Activated B cell treated with CpG ODN at 0.5 μM for 24 hours (primary cell): ENCODE measurements at places on chromosomes 2 and 18. TPM values are rescaled to one million over a fixed set of nuclear protein-coding genes. Genes with fewer than 3 reads are reported as not detected.
A peak's percentile ranks its signal among the peaks of the same experiment; 100 is the strongest.

- H3K4me1 ChIP-seq, result no peaks in the 10 kb centered on the region
- no peaks in the 10 kb centered on the region for H3K36me3 ChIP-seq
- H3K4me3 ChIP-seq, result no peak overlapping the region
- no peak overlapping the region for H3K27ac ChIP-seq
- peaks cover 5% of the 10 kb centered on the region for H3K27me3 ChIP-seq
Measured at GRCh38 chr2:71555798-71556454, 102.6 kb downstream of the DYSF start.

DNA sequence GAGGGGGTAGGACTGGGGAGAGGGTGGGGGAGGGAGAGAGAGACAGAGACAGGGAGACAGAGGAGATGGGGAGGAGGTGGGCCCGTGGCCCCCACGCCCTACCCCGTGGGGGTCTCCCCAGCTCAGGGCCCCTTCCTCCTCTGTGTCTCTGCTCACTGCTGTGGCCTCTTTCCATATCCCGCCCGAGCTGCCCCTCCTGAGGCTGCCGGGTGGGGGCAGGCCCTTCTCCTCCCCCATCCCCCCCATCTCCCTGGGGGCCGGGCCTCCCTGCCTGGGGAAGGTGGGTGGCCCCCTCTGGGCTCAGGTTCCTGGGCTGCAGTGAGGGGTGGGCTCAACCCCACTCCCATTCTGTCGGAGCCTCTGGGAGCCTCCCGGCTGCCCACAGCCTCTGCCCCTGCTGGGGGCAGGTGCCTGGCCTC, 332 bp upstream of the PDCD1 start:
- no peak overlapping the region for H3K4me3 ChIP-seq
- H3K4me1 ChIP-seq, result peaks cover 39% of the 10 kb centered on the region
- H3K27ac ChIP-seq, result peak overlapping the region; percentile 91
- no peaks in the 10 kb centered on the region for H3K36me3 ChIP-seq
- peaks cover 21% of the 10 kb centered on the region for H3K27me3 ChIP-seq

DNA sequence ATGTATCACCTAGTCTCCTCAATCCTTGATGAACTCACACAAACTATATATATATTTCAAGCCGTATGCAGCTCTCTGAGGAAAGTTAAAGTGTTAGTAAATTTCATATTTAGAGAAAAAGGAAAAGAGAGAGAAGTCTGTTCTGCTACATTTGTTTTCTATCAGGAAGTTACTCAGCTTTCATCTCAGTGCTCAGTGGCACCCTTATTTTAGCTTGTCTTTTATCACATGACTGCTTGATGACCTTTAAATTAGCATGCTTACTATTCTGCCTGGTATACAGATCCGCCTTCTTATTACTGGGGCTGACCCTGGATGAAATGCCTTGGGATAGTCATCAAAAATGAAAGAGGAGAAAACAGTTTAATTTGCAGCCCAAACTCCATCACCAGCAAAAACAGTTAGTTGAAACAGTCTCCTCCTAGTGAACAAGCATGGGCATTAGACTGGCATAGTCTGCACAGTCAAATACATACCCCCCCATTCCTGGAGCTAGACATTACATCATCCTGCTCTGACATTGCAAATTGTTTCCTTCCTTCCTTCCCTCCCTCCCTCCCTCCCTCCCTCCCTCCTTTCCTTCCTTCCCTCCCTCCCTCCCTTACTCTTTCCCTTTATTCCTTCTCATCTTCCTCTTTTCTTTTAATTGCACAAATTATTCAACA, 215.7 kb downstream of the TMEM182 start:
- H3K4me1 ChIP-seq, result no peaks in the 10 kb centered on the region
- no peak for DNase-seq
- no peak overlapping the region for H3K4me3 ChIP-seq
- peaks cover 3% of the 10 kb centered on the region for H3K27me3 ChIP-seq
- no peak overlapping the region for H3K27ac ChIP-seq

DNA sequence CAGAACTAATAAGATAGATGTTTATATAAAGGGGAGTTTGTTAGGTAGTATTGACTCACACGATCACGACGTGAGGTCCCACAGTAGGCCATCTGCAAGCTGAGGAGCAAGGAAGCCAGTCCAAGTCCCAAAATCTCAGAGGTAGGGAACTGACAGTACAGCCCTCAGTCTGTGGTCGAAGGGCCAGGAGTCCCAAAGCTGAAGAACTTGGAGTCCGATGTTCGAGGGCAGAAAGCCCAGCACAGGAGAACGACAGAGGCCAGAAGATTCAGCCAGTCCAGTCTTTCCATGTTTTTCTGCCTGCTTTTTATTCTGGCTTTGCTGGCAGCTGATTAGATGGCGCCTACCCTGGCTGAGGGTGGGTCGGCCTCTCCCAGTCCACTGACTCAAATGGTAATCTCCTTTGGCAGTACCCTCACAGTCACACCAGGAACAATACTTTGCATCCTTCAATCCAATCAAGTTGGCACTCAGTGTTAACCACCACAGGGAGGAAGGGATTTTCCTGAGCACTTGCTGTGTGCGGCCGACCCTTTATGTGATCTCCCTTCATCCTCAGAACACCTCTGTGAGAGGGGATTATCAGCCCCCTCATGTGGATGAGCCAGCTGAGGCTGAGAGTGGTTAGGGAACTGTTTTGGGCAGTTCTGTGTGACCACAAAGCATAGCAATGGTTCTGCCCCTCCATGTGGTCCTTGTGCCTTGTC, 78.3 kb downstream of the RNF144A start:
- H3K27me3 ChIP-seq, result peaks cover 3% of the 10 kb centered on the region
- no peak overlapping the region for H3K27ac ChIP-seq
- peaks cover 38% of the 10 kb centered on the region for H3K4me1 ChIP-seq
- no peak overlapping the region for H3K4me3 ChIP-seq

GRCh38 chr2:101272045-101272784, 19.5 kb downstream of the CNOT11 start:
- H3K4me1 ChIP-seq, result peaks cover 2% of the 10 kb centered on the region
- H3K36me3 ChIP-seq, result peaks cover 76% of the 10 kb centered on the region
- no peak for DNase-seq
- H3K27me3 ChIP-seq, result no peaks in the 10 kb centered on the region
- peak overlapping the region; percentile 15 for H3K27ac ChIP-seq

GRCh38 chr2:173280853-173281252, 73.8 kb upstream of the CDCA7 start:
- H3K4me1 ChIP-seq, result no peaks in the 10 kb centered on the region
- peak overlapping the region; percentile 35 for H3K4me3 ChIP-seq
- H3K27me3 ChIP-seq, result no peaks in the 10 kb centered on the region
- DNase-seq, result no peak
- no peak overlapping the region for H3K27ac ChIP-seq

GRCh38 chr2:105834931-105835330, 90.2 kb downstream of the NCK2 start:
- H3K4me1 ChIP-seq, result peaks cover 75% of the 10 kb centered on the region
- peaks cover 59% of the 10 kb centered on the region for H3K36me3 ChIP-seq
- H3K4me3 ChIP-seq, result peak overlapping the region; percentile 56
- peak overlapping the region; percentile 82 for H3K27ac ChIP-seq

DNA sequence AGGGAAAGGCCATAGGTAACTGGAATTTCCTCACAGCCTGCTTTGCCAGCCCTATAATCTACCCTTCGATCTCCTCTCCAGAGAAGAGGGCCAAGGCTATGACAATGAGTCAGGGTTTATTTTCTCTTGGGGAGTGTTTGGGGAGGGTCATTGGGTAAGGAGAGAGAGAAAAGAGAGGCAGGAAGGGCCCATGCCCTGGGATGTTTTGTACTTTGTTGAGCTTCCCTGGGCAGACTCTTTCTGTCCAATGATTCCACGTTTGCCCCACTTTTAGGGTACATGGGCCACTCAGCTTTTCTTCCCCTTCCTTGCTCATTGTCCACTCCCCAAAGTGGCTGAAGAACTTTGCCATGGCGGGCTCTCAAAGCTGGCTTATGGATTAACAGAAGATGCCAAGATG, 224.2 kb downstream of the ALK start:
- no peaks in the 10 kb centered on the region for H3K4me1 ChIP-seq
- H3K27ac ChIP-seq, result no peak overlapping the region
- H3K27me3 ChIP-seq, result no peaks in the 10 kb centered on the region
- no peaks in the 10 kb centered on the region for H3K36me3 ChIP-seq
- no peak for DNase-seq

The CGREF1 gene
- total RNA-seq, result 0.17 and 0.31 TPM in 2 replicates

The DES gene
- total RNA-seq, result not detected in 2 replicates

The SCLY gene
- 24.1 and 26.9 TPM in 2 replicates for total RNA-seq

The NXPH2 gene
- not detected in 2 replicates for total RNA-seq
